Left lobe of liver (tissue), 2 donors: ENCODE measurements at places on chromosomes 12 and 14.

DNA sequence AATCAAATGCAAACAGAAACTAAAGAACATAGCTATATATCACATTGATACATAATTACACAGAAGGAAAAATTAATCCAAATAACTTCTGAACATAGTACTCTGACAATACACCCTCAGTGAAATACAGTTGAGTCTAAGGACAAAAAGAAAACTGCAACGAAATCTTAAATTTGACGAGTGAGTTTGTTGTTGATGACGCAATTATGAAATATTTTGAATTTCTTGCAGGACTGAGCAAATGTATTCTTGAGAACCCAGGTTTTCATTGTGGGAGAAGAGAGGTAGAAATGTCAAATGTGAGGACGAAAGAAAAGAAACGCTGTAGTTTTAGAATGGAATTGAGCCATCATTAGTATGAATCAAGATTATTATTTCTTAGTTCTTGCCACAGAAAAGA is 46.3 kb downstream of the EGLN3 start:
- no peak for DNase-seq

- no peak for DNase-seq
Observed at GRCh38 chr12:109888179-109889020, 8.1 kb upstream of the GLTP start.

- no peak for DNase-seq
Observed at GRCh38 chr12:100069795-100070194, 72.9 kb downstream of the BLTP3B start.

GRCh38 chr12:67697967-67698366 is 49.4 kb downstream of the DYRK2 start:
- no peak for DNase-seq

DNA sequence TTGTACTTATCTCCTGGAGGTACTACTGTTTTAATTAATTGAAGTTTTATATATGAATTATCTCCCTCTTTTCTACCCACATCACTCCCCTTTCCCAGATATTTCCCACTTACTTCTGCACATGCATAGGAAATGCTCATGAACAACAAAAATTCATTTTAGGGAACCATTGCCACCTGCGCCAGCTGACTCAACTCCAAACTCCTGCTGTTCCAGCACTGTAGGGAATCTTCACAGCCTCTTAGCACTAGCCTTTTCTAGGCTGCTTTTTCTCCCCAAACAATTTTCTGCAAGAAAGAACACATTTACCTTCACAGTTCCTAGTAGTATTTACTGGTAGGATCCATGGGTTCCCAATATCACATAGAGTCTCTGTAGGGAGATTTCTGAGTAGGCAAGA is 268.4 kb downstream of the LRFN5 start:
- no peak for DNase-seq

- no peak for DNase-seq
Observed at GRCh38 chr12:89863493-89863938, 154.9 kb upstream of the ATP2B1 start.

- DNase-seq: no peak
Observed at GRCh38 chr14:69780952-69781351, 14.0 kb downstream of the SRSF5 start.

DNA sequence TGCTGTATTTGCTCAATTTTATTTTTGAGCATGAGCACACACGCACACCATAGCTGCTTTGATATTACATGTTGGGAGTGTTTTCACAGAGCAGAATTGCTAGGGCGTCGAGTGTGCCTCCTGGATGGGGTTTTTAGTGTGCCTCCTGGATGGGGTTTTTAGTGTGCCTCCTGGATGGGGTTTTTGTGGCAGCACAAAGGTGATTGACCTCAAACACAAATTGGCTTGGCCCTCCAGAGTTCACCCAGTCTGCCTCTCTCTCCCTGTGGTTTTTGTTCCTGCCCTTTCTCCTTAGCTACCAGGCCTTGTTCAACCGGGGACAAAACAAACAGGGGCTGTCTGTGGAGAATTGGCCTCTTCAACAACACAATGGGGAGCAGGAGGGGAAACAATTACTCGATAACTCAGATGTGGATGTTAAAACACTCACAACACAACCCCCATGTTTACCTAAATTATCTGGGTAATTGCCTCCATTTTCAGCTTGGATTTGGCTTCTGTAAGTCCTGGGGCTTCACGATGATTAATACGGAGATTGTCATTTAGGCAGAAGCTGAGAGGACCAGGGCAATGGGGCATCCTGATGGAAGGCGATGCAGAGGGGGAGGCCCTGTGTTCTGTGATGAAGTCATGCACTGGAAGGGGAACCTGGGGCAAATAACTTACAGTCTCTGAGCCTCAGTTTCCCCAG is 26.9 kb downstream of the TBX3 start:
- DNase-seq: no peak

DNA sequence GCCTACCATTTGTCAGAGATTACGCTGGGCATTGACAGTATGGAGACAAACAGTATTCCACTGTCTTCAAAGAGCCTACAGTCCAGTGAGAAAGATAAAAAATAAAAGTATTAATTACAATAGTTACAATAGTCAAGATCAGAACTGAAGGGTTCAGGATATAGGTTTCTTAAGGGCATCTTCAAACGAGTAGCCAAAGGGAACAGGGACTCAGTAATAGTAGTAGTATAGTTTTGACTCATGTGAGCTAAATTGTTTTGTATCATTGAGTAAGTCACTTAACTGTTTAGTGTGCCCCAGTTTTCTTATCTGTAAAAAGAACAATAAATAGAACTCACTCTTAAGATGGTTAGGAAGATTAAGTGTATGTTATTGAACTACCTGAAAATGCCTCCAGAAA is 123.6 kb downstream of the METTL25 start:
- no peak for DNase-seq
